ENCODE measurements at places on chromosomes 11 and 22. TPM values are rescaled to one million over a fixed set of nuclear protein-coding genes. Genes with fewer than 3 reads are reported as not detected.

NAT10 gene
- 53.4 TPM for total RNA-seq

DERL3 gene
- 0.17 TPM for total RNA-seq

PIK3C2A gene
- total RNA-seq: 14.3 TPM

MYOD1 gene
- not detected for total RNA-seq

CCDC87 gene
- 0.54 TPM for total RNA-seq

TNNI2 gene
- not detected for total RNA-seq
